ENCODE measurements at places on chromosomes 7 and 10.

GRCh38 chr10:90204956-90205314 lies 503.5 kb downstream of the KIF20B start:
- no peak for DNase-seq

DNA sequence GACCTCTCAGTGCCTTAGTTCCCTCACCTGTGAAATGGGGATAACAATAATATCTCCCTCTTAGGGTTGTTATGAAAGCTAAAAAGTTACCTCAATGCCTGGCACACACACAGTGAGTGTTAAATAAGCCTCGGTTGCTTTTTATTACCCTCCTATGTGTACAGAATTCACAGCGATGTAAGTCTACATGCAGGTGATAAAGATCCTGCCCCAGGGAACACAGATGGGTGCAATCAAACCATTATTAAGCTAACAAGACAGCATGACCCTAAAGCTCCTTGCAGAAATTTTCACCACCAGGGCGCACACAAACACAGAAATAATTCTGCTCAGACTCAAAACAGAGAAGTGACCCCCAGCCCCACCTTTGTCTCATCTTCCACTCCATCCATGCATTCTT lies 261.9 kb downstream of the SNX10 start:
- no peak for DNase-seq

DNA sequence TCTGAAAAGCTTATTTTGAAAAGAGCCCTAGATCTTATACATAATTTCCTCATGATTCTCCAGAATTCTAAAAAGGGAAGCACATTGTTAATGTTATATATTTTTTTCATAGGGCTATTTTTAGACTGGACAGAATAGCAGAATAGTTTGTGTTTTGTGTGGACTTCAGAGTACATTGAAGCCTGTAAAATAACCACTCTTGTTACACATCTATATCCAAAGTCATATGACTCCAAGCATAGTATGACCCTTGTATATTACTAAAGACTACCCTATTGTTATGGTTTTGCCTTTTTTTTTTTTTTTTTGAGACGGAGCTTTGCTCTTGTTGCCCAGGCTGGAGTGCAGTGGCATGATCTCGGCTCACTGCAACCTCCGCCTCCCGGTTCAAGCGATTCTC lies 26.1 kb upstream of the FIS1 start:
- DNase-seq: no peak

DNA sequence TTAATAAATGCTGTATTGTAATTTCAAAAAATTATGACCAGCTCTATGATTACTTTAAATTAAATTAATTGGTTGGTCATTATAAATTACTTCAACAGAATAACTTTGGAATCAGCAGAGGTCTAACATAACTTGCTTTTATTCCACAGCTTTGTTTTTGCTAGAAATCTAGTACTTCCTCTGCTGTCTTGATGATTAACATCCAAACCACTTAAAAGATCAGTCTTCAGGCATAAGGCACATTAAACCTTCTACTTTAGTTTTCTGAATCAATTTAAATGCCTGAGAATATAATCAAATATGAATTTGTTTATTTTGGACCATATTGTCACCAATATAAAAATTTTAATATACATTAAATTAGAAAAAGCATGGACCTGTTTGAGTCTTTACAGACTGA lies 465.3 kb downstream of the ARL4A start:
- no peak for DNase-seq

GRCh38 chr10:121179006-121179405 lies 327.8 kb downstream of the WDR11 start:
- no peak for DNase-seq

- DNase-seq: no peak
These were observed 113.0 kb downstream of the SEC23IP start for GRCh38 chr10:120005207-120006201.

DNA sequence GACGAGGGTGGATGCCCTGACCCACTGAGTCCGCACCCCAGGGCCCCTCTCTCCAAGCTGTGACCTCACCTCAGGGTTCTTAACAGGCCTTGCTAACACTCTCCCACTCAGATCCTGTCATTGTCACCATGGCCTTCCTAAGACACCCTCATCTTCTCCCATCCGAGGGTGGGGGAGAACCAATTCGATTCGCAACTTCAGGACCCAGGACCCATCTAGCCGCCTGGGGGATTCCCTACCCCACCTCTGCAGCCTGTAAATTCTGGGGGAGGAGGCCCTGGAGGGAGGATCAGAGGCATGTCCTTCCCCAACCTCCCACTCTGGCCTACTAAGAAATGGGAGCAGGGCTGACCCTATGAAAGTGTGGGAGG lies 17.4 kb downstream of the TRIM8 start:
- DNase-seq: no peak

Data from CD4-positive, alpha-beta T cell treated with Interleukin-4 for 1 hour (primary cell).